ENCODE measurements at places on chromosomes 7 and 10.

DNA sequence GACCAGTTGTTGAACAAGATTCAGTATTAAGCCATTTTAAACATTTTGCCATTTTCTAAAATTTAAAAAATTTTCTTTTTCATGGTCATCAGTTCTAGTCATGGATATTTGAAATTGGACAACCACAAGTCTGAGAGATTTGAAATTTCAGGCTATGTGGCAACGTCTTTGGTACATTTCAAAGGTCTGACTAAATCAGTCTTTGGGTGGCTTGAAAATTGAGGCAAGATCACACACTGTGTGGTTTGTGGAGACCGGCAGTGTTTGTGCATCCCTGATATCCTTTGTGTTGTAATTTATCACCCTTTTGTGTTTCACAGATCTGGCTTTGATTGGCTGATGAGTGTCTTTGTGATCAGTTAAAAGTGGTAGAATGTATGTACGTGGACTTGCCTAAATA is 35.7 kb downstream of the CCAR1 start:
- DNase-seq: no peak

DNA sequence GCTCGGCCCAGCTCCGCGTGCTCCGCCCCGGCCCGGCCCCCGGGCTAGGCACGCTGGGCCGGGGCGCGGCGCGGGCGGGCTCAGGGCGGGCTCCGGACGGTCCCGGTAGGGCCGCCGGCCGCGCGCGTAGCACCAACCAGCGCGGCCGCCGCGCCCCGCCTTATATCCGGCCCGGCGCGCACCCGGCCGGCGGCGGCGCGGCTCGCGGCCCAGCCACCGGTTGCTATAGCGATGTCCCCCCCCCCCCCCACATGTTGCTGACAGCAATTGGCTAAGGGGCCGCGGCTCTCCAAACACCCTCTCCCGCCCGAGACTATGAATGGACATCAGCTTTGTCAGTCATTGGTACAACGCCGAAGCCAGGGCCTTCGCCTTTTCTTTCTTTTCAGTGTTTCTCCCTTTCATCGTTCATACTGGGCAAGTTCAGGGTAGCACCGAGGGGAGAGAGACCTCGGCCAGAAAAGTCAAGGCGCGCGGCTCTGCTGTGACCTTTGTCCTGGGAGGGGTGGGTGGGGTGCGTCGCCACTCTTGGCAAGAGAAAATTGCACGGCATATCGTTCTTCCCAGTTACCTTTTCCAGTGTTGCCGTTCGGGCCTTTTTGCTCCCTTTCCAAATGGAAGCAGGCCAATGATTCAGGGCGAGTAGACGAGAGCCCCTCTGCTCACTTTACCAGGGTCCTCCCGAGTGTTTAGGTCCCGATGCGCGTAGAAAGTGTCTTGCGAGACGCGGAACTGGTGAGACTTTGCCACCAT is 354.2 kb downstream of the DNAJB6 start:
- no peak for DNase-seq

- DNase-seq: no peak
These were observed 39.5 kb downstream of the PKD1L1 start for GRCh38 chr7:47908720-47909119.

- no peak for DNase-seq
These were observed 5.8 kb upstream of the CPA1 start for GRCh38 chr7:130374507-130374906.

DNA sequence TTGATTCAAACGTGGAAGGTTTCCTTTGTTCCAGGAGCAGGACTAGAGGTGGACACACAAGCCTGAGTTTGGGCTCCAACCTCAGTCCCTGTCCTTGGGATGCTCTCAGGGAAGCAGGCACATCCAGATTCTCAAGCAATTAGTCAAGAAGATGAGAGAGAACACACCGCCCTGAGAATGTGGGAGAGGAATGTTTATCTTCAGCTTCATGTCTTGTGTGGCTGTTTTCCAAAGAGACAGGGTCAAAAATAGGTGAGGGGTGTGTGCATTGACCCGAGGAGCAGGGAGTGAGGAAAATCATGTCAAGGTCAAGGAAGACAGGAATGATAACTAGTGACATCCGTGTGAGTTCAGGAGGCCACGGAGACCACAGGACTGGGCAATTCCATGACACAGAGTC is 472.2 kb upstream of the C7orf33 start:
- DNase-seq: no peak

DNA sequence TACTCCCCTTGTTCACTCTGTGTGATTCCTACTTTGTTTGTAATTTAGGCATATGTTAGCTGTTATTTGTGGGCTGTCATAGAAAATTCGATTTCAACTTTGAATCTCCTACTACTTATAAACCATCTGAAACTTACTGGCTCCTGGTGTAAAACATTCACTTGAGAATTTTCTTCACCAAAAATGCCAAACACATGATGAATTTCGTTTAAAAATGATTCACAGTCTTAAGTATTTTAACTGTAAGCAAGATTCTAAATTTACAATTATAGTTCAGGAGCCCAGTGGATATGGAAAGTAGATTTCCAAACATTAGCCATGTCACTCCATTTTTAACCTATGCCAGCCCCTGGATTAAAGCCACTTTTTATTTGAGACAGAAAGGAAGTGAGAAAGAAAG is 3.1 kb downstream of the CPED1 start:
- DNase-seq: no peak

GRCh38 chr10:79331709-79332108 is 15.6 kb upstream of the PPIF start:
- DNase-seq: no peak

GRCh38 chr7:25844102-25844870 is 307.7 kb upstream of the NFE2L3 start:
- DNase-seq: no peak

GRCh38 chr10:84329986-84330651 is 1.7 kb downstream of the CCSER2 start:
- no peak for DNase-seq
